Activated CD4-positive, alpha-beta T cell treated with anti-CD3 and anti-CD28 coated beads for 24 hours (primary cell): ENCODE measurements at places on chromosomes 2 and 18.

- DNase-seq = no peak
Measured at GRCh38 chr2:206378835-206379234, 64.5 kb upstream of the ADAM23 start.

DNA sequence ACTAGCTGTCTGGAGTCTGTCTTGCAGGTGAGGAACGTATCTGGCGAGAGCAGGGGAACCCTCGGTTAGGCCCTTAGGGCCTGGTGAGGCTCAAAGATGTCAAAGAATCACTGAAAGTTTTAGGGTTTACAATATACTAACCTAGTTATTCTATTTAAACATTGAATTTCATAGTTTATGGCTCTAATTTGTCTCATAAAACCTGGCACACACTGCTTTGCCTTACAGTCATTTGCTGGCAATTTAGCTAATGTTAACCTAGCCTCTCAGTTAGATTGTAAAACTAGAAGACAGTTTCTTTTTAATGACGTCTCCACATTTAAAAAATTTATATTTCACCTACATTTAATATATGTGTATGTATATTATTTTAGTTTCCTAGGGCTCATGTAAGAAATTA lies 89.6 kb upstream of the DOCK10 start:
- DNase-seq = no peak

DNA sequence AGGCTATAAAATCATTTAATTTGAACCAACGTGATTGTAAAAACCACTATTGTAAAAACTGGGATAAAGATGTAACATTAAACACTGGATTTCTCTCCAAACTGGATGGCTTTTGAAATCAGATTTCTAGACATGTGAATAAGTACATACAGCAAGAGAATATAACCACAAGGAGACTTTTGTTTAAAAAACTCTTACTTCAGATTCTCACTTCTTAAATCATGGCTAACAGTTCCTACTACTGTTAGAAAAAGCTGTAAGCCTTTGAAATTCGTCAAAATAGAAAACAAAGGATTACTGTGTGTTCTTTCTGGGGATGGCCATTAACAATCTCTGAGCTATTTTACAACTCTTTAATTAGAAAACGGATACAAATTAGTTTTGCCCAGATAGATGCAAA lies 39.4 kb upstream of the SH3BP4 start:
- DNase-seq = no peak

DNA sequence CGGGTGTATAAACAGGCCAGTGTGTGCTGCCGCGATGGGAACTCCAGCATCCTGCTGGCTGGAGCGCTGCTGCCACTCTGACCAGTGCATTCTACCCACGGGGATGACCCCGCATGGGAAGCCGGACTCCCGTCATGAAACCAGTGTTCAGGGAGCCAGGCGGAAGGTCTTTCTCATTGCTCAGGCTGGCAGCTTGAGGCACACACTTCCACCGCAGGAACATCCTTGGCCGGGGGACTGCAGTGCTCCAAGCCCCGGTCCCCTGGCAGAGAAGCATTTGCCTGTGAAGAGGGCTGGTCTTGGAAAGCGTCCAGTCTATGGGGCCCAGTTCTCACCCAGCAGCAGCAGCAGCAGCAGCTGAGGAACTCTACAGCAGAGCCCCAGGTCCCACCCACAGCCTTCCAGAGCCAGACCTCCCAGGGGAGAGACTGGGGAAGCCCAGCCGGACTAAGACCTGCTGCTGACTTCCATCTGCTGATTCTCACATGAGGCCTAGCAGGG lies 235.9 kb downstream of the KLHL29 start:
- no peak for DNase-seq

DNA sequence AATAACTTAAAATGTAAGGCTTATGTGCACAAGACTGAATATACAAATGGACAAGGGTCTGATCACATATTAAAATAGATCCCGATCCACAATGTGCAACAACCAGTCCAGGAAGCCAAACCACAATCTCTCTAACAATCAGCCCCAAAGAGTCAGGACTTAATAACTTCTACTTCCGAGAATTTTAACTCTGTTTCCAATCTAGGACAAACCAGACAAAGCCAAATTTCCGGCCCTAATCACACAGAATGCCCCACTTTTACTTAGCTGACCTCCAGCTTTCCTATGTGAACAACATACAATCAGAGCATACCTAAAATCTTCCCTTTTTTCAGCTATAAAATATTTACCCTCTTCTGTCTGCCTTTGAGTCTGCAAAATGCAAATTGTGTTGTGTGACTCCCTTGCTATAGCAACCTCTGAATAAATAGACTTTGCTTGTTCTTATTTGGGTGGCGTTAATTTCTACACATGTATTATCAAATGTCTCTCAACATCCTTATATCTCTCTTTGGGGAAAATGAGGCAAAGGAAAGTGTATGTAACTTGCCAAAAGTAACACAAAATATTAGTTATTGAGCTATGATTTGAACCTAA lies 381.9 kb upstream of the MC4R start:
- DNase-seq = no peak

GRCh38 chr2:174198846-174199564 lies 49.3 kb downstream of the OLA1 start:
- DNase-seq = no peak

DNA sequence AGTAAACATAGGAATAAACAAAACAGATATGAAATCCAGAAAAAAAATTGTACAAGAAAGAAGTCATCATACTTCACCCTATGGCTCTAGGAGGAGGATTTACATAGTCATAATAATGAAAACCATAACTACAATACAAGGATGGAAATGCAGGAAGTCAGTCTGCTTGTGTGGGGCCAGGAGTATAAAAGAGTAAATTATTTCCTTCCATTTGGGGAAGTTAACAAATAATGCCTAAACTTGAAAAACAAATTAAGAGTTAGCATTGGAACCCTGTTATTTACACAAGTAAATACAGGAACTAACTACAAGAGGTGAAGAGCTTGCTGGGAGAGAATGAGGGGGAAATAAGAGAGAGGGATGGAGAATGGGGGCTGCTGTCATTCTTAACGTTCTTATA lies 15.4 kb downstream of the TMEM163 start:
- no peak for DNase-seq

- DNase-seq = no peak
Measured at GRCh38 chr18:32156855-32157254, 33.0 kb upstream of the MEP1B start.

- no peak for DNase-seq
Measured at GRCh38 chr2:59413751-59414570, 1139.5 kb downstream of the BCL11A start.

- no peak for DNase-seq
Measured at GRCh38 chr2:223909001-223909741, 36.0 kb downstream of the WDFY1 start.

DNA sequence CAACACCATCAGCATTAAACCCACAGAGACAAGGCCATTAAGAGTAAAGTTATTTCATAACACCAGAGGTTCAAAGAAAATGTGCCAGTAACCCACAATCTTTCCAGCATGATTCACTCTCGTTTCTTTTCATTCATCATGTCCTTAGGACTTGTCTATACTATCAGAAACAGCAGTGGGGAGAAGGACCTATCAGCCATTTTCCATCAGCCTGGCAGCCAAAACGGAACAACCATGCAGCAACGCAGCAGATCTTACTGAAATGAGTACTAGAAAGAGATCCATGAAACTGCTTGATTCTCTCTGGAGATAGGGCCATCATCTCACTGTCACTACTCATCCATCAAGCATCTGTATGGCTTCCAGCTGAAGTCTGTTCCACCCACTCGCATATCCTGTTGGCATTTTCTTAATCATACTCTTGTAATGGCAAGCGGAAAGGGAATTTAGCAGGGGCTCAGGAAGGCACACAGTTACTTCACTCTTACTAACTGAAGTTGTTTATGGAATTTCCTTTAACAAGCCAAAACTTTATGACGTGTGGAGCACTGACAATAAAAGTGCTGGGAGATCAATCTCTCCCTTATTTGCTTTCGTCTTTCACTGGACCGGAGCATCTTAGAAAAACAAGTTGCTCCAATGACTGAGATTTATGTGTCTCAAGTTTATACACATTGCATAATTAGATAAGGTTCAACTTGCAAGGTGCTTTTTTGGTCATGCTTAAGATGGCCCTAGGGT lies 69.7 kb downstream of the EPHA4 start:
- DNase-seq = no peak

GRCh38 chr2:102788216-102788884 lies 26.5 kb downstream of the TMEM182 start:
- DNase-seq = no peak

DNA sequence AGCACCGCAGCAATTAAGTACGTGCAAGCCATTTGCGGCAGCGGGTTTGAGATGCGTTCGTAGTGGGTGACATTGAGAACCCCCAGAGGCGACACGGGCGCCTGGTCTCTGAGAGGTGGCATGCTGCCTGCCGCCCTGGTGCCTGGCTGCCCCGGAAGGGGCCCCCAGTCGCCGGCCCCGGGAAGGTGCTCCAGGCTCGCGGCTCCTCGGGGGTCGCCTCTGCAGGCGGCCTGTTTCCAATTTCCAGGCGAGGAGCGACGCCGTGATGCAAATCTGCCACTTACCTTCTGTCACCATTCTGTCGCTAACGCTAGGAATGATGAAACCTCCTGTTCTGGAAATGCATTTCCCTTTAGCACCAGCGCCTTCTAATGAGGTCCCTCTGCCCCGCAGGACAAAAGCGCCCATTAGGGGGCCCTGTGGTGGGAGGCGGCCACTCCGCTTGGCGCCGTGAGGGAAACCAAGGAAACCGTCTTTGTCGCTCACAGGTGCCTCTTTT lies 13.0 kb downstream of the KIF5C start:
- DNase-seq = no peak

DNA sequence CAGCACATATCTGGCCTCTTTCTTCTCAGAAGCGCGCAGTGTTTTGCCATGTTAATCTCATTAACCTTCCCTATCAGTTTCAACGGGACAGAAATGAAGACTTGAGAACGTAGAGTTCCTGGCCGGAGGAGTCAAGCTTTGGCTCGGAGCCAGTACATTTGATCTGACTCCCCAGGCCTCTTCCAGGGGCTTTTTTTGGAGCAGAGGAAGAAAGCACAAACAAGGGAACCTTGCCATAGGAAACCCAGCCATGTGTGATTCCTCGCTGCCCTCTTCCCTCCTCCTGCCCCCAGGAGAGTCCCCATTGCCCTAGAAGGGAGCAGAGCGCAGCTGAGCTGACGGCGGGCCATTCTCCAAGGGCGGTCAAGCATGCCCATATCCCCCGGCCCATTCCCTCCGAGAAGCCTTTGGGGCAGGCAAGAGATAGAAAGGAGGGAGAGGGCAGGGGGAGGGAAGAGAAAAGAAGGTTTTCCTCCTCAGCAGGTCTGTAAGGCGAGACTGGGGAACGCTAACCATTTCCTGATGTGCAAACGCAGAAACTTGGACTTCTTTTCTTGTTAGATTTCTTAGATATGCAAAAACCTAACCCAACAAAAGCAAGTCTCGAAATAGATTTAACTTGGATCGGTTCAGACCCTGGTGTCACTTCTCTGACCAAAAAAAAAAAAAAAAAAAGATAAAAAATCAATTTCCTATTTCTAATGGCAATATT lies 63.7 kb upstream of the POU3F3 start:
- DNase-seq = no peak

DNA sequence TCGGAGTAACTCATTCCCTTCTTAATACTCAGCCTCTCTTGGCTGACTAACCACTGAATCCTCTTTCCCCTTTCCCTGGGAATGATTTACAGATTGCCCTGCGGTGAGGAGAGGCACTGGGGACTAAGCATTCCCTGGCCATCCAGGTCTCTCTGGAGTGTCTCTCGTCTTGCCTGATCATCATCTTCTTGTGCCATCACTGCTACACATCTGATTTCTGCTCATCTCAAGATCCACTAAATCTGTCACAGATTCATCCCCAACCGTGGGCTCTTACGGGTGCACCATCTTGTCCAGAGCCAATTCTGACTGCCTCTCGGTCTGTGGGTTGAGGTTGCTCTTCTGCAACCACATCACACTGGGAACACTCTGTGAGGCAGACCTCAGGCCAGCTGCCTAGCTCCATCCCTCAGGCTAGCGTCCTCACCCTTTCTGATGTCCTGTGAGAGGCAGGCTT lies 12.0 kb downstream of the SFTPB start:
- DNase-seq = no peak

- no peak for DNase-seq
Measured at GRCh38 chr18:62678847-62679485, 36.4 kb upstream of the PHLPP1 start.

GRCh38 chr2:178993788-178994187 lies 56.1 kb downstream of the CCDC141 start:
- DNase-seq = no peak

DNA sequence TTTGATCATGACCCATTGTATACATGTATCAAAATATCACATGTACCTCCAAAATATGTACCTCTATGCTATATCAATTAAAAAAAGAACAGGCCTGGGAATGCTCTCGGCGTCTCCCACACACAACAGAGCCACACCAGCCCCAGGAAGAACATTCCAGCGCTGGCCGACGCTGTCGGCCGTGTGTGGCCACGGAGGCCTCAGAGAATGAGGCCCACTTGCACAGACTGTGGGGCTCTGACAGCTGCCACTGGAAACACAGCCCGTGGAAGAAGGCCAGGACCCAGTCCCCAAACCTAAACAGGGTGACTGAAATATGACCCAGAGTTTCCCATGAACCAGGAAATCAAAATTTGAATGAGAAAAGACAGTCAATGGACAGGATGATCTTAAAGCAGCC lies 69.7 kb downstream of the EIPR1 start:
- DNase-seq = no peak

DNA sequence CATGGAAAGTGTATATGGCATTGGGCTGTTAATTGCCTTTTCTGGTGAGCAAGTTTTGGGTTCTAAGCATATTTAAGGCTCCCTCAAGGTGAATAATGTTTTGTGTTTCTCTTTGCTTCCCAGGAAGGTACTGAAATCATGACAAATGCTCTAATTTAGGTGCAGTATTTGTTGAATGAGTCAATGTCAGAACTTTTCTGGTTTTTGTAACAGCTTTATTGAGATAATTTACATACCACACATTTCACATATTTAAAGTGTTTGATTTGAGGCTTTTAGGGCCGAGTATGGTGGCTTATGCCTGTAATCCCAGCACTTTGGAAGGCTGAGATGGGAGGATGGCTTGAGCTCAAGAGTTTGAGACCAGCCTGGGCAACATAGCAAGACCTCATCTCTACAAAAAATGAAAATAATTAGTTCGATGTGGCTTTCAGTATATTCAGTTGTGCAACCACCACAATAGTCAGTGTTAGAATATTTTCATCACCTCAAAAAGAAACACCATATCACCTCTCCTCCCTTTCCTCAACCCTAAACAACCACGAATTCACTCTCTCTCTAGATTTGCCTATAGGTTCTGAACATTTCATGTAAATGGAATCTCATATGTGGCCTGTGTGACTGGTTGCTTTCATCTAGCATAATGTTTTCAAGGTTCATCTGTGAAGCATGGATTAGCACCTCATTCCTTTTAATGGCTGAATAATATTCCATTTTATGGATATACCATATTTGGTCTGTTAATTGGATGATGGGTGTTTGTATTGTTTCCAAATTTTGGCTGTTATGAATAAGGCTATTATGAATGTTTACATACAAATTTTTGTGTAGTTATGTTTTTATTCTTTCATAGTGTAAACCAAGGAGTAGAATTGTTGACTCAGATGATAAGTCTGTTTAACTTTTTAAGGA lies 54.9 kb downstream of the MGAT5 start:
- DNase-seq = no peak

GRCh38 chr2:76861708-76862107 lies 660.5 kb downstream of the LRRTM4 start:
- DNase-seq = no peak

- DNase-seq = no peak
Measured at GRCh38 chr2:207784898-207785297, 15.2 kb upstream of the FZD5 start.

GRCh38 chr2:47000679-47001075 lies 85.1 kb upstream of the MCFD2 start:
- no peak for DNase-seq
